Activated naive CD4-positive, alpha-beta T cell treated with anti-CD3 and anti-CD28 coated beads, Interleukin-2, amount 50 U/mL, for 72 hours (primary cell): ENCODE measurements at places on chromosomes 3 and 15. TPM values are rescaled to one million over a fixed set of nuclear protein-coding genes. Genes with fewer than 3 reads are reported as not detected.

- DNase-seq = no peak
Observed at GRCh38 chr3:143276592-143276991, 157.0 kb downstream of the CHST2 start.

The NOX5 gene
- total RNA-seq = 0.23 TPM

DNA sequence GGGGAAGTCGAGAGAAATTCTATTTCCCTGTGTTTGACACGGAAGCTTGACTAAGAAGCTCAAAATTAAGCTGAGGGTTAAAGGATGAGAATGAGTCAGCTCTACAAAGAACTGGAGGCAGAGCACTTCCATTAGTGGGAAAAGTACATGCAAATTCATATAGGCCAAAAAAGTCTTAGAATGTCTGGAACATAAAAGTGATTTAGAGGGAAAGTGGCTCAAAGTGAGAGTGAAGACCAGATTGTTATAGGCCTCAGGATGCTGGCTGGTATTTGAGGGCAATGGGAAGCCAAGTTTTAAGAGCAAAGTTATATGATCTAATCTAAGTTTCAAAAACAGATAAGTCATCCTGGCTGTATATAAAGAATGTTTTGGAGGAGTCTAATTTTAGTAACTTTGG lies 857.3 kb downstream of the NAALADL2 start:
- DNase-seq = no peak

- no peak for DNase-seq
Observed at GRCh38 chr15:82698711-82699345, 10.8 kb downstream of the AP3B2 start.

DNA sequence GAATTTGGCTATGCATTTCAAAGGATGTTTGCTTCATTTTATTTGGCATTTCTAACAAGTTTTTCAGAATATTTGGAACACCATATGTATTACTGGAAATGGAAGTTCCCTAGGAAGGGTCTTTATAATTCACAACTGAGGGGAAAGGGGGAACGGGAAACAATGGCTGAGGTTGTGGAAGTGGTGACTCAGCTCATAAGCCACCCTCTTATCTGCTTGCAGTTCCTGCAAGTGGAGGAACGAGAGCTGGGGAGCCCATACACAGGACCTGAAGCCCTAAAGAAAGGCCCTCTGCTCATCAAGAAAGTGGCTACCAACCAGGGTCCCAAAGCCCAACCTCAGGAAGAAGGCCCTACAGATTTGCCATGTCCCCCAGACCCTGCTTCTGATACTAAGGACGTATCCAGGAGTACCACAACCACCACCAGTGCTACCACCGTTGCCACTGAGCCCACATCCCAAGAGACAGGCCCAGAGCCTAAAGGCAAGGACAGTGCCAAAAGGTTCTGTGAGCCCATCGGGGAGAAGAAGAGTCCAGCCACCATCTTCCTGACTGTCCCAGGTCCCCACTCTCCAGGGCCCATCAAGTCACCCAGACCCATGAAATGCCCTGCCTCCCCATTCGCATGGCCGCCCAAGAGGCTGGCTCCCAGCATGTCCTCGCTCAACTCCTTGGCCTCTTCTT lies 37.9 kb downstream of the ESYT3 start:
- no peak for DNase-seq

The MORC1 gene
- total RNA-seq = not detected

- no peak for DNase-seq
Observed at GRCh38 chr3:8765528-8765927, 3.9 kb downstream of the OXTR start.

DNA sequence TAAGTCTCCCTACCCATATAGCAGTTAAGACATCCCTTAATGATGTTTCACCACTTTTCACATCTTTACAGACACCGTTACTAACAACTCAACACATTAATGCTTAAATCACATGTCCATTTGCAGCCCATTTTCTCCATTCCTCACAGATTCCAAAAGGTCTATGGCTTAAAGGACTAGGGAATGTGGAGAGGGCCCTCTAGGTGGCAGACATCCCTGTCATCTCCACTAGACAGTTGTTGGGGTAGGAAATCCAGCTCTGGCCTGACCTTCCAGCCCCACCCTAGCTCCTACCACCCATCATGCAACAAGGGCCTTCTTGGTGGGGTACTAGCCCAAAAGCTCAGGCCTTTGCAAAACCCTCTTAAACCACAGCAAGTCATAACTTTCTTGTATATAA lies 25.2 kb downstream of the CPEB1 start:
- DNase-seq = no peak

DNA sequence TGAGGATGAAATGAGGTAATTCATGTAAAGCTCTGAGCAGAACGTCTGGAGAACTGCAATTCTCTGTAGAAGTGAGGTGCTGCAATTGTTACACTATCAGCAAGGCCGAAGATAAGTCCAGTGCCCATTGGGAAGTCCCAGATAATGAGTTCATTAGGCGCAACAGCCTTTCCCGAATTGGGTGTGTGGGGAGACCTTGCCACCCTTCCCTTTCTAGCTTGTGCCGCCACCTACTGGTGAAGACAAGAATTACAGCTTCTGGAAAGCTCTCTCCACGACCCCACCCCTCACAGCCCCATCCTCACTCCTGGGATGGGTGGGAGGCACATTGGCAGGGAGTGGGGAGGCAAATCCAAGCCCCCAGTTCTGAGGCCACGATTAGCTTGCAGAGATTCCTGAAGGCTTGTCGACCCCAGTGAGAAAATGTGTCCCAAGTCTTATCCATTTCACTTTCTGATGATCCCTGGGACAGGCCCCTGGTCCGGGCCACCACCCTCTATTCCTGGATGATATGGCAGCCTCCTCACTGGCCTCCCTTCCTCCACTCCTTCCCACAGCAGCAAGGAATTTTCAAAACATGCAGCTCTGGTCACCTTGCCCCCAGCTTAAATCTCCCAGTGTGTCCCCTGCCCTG lies 36.4 kb downstream of the FAM3D start:
- DNase-seq = peak; percentile 61

DNA sequence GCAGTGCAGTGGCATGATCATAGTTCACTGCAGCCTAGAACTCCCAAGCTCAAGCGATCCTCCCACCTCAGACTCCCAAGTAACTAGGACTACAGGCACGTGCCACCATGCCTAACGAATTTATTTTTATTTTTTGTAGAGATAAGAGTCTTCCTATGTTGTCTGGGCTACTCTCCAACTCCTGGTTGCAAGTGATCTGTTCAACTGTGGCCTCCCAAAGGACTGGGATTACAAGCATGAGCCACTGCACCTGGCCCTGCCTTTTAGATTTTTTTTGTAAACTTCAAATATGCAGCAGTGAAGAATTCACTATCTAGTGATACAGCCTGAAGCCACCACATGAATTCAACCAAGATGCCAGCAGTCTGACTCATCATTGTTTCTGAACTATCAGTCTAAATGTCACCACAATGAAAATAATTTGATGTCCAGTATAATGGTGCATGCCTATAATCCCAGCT lies 32.7 kb downstream of the UBXN7 start:
- DNase-seq = no peak

DNA sequence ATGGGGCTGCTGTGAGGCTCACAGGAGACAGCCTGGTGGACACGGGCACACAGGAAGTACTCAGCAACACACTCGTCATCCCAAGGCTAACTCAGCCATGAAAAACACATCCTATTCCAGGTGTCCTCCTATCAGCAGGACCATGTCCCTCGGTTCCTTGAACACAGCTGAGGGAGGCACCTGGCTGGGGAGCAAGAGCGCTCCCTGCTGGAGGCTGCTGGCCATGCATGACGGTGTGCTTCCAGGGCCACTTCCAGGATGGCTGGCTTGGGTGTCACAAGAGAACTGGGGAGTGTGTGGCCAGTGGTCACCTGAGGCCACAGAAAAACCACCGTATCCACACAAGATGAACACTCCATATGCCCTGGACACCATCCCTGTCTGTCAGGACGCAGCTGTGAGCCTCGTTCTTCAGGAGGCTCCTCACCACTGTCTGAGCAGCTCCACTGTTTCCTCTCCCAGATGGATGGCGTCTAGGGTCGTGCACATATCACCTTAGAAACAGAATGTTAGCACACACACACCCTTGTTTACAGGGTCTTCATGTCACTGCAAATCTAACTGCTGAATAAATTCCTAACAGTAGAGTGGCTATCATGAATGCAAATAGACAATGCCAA lies 31.0 kb downstream of the POC1A start:
- DNase-seq = peak; percentile 64

GRCh38 chr3:79724206-79724605 lies 43.6 kb downstream of the ROBO1 start:
- no peak for DNase-seq

DNA sequence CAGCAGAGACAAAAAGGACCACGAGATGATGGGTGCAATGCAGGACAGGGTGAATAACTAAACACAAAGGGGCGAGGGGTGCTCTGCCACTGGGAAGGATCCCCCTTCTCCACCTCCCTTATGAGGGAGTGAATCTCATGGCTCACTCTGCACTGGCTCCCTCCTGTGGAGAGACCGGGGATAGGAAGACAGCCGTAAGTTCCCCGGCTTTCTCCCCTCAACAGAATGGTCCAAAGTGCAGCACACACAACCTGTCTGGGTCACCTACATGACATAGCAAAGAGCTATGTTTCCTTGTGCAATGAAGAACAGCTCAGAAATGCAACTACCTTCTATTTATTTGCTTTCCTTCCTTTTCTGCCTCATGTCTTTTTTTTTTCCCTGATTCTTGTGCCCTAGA lies 7.8 kb upstream of the ACSBG1 start:
- DNase-seq = peak; percentile 46

DNA sequence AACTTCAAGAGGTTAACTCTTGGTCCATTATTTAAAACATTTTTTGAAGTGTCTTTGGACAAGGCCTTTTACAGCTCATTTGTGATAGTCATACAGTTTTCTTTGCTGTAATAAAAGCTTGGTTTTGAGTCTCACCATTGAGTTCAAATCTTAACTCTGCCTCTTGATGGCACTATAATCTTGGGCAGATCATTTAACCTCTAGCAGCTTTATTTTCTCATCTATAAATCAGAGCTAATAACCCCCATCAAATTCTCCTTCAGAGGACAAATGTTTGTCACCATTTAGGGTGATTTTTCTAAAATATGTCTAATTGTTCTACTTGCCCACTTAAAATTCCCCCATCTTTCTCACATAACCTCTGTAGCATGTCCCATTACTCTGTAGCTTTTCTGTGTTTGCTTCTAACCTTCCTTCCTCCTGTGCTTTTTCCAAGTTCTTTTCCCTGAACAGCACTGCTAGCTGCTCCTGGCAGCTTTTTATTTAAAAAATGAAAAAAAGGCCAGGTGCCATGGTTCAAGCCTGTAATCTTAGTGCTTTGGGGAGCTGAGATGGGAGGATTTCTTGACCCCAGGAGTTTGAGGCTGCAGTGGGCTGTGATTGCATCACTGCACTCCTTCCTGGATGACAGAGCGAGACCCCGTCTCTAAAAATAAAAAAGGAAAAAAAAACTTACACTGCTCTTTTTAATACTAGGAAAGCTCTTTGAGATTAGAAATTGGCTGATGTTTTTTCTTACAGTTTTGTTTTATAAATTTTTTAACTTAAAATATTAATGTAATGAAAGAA lies 28.5 kb downstream of the UBE2E1 start:
- DNase-seq = no peak

The CFAP100 gene
- total RNA-seq = not detected

DNA sequence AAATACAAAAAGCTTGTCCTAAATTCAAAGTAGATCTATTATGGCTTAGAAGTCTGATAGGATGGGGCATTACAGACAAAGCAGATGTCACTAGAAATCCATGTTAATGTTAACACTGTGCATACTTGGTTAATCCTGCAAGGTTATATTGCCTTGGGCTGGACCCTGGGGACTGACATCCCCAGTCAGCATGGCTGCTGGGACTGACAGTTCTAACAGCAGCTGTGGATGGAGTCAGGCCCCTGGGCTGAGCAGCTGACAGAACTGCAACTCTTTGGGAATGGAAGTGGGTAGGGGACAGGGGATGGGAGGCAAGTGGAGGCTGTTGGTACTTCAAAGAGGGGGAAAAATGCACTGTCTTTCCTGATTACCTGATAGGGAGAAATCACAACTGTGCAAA lies 7.5 kb downstream of the P2RY1 start:
- no peak for DNase-seq

The HRG gene
- total RNA-seq = not detected

GRCh38 chr15:76871930-76872329 lies 33.2 kb downstream of the SCAPER start:
- no peak for DNase-seq

GRCh38 chr15:51172193-51172592 lies 77.5 kb upstream of the TNFAIP8L3 start:
- no peak for DNase-seq

- DNase-seq = peak; percentile 71
Observed at GRCh38 chr15:74901612-74902063, 5.0 kb downstream of the FAM219B start.

DNA sequence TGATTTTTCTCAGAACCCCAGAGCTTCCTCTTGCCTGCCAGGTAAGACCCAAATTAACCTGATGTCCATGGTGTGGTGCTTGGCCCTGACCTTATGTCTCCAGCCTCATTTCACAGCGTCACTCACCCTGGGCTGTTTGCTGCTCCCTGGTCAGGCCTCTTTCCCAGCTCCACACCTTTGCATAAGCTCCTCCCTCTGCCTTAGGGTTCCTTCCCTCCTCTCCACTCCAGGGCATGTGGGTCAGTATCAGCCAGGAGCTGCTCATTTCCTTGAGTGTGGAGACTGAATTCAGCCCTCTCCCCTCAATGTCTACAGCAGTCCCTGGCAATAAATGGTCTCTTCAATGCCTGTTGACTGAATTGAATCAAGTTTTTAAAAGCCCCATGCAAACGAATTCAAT lies 75.6 kb upstream of the ANKRD34C start:
- no peak for DNase-seq

GRCh38 chr3:80533553-80533952 lies 765.8 kb upstream of the ROBO1 start:
- DNase-seq = no peak

- DNase-seq = no peak
Observed at GRCh38 chr3:31819441-31819840, 161.6 kb downstream of the OSBPL10 start.

GRCh38 chr3:45110509-45110833 lies 35.7 kb downstream of the CDCP1 start:
- no peak for DNase-seq

DNA sequence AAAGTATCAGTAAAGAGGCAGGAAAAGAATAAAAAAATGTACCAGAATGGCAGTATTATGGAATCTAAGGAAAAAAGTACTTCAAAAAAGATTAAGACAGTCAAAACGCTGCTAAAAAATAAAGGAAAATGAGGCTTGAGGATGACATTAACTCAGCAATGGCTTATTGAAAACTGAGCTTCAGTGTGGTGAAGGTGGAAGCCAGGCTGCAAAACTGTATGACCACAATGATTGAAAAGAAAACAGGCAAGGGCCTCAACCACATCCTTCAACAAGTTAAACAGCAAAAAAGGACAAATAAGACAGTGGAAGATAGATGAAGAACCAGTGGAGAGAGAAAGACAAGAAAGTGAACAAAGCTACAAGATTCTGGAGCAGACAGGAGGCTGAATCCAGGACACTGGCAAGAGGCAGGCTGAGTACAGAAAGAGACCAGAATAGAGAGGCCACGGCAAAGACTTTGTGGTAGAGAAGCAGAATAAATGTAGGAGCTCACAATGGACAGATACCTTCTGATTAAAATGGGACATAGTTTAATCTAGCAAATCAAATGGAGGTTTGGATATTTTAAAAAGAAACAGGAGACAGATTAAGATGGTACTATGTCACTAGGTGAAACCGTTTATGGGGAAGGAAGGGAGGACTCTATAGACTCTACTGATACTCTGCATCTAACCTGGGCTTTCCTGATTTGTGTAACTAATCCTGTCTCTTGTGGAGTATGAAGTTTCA lies 86.1 kb downstream of the TJP1 start:
- no peak for DNase-seq

- DNase-seq = no peak
Observed at GRCh38 chr3:127984241-127984975, 67.8 kb upstream of the SEC61A1 start.

GRCh38 chr3:12518261-12519028 lies 26.9 kb downstream of the MKRN2OS start:
- no peak for DNase-seq
